ENCODE measurements at places on chromosomes 7 and 10.

GRCh38 chr10:46077731-46078413 lies 31.8 kb upstream of the MSMB start:
- DNase-seq: no peak

DNA sequence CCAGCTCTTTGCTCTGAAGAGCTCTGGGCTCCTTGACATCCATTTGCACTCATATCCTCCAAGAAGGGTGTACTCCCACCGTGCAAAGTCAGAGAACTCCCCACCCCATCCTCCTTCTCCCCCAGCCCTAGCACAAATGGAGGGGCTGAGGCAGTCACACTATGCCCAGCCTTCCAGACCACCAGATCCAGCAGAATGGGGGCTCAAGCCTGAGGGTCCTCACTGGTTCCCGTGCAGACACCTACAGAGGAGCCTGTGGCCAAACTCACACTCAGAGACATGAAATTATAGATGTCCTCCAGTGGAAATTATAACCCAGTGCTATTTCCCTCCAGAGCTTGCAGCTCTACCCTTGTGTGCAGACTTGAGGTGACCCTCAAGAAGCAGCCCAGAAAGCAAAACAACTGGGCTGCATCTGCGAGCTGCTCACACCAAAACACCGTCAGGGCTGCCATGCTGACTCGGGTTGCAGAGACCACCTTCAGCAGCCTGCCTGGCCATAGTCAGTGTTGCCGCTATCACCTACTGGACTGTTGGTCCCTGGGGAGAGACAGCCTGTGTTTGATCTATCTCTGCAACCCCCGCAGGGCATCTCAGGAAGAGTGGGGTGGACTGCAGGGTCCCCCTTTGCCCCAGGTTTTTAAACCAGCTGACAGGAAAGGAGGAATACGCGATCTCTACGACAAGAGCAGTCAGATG lies 7.4 kb downstream of the ZNF488 start:
- no peak for DNase-seq

- DNase-seq: no peak
These were observed 21.3 kb upstream of the CLDN4 start for GRCh38 chr7:73809467-73809951.

DNA sequence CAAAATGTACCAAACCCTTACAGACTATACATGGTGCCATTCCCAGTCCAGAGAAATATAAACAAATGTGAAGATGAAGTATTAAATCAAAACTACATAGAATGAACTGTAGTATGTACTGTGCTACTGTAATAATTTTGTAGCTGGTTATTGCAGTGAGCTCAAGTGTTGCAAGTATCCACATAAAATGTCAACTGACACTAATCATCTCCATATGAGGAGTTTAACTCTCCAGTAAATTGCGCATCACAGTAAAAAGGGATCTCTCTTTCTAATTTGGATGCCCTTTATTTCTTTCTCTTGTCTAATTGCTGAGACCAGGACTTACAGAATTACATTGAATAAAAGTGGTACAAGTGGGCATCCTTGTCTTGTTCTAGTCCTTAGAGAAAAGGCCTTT lies 165.5 kb downstream of the CPED1 start:
- DNase-seq: no peak
